ENCODE measurements at places on chromosomes 5 and 9. TPM values are rescaled to one million over a fixed set of nuclear protein-coding genes. Genes with fewer than 3 reads are reported as not detected.

DNA sequence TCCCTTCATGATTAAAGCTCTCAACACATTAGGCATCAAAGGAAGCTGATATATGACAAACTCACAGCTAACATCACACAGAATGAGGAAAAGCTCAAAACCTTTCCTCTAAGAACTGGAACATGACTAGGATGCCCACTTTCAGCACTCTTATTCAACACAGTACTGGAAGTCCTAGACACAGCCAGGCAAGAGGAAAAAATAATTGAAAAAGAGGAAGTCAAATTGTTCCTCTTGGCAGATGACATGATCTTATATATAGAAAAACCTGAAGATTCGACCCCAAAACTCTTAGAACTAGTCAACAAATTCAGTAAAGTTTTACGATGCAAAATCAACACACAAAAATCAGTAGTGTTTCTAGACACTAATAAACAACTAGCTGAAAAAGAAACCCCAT lies 144.3 kb upstream of the NREP start:
- H3K4me3 ChIP-seq: no peak overlapping the region
- no peak overlapping the region for H3K27ac ChIP-seq
- no peaks in the 10 kb centered on the region for H3K4me1 ChIP-seq
- no peaks in the 10 kb centered on the region for H3K27me3 ChIP-seq
- H3K36me3 ChIP-seq: no peaks in the 10 kb centered on the region
- no peak for DNase-seq

IQGAP2 gene
- 43.4 TPM for total RNA-seq

ARL15 gene
- 102 TPM for total RNA-seq

IL4 gene
- not detected for total RNA-seq

- H3K27me3 ChIP-seq: peaks cover 2% of the 10 kb centered on the region
- no peak for DNase-seq
- peaks cover 7% of the 10 kb centered on the region for H3K36me3 ChIP-seq
- no peak overlapping the region for H3K4me3 ChIP-seq
- H3K4me1 ChIP-seq: no peaks in the 10 kb centered on the region
- no peak overlapping the region for H3K27ac ChIP-seq
These were observed 228.3 kb downstream of the CACNA1B start for GRCh38 chr9:138105561-138106505.

KIF24 gene
- 2.2 TPM for total RNA-seq

- peaks cover 6% of the 10 kb centered on the region for H3K36me3 ChIP-seq
- no peak for DNase-seq
- no peak overlapping the region for H3K4me3 ChIP-seq
These were observed 60.4 kb downstream of the WDR41 start for GRCh38 chr5:77431719-77432118.

DNA sequence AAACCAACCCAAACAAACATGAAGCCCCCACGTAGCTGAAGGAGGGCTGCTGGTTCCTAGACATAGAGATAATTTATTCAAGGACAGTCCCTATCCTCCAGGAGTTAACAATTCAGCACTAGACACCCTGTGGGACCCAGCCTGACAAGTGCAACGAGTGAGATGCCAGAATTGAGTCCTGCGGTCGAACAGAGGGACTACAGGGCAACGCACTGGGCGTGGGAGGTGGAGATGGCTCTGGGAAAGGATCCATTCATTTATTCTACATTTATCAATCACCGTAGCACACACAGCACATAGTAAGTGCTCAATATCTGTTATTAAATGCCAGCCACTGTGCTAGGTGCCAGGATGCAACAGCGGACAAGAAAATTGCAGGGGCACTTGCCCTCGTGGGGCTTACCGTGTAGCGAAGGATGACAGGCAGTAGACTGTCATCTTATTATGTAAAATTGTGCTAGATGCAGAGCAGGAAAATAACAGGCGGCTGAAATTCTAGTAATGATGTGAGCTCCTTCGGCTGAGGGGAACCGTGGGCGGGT lies 855 bp upstream of the ARHGAP26 start:
- peak overlapping the region; percentile 99 for H3K4me3 ChIP-seq
- DNase-seq: no peak
- H3K27ac ChIP-seq: peak overlapping the region; percentile 54

- H3K36me3 ChIP-seq: no peaks in the 10 kb centered on the region
- H3K27ac ChIP-seq: no peak overlapping the region
- peaks cover 10% of the 10 kb centered on the region for H3K4me1 ChIP-seq
- H3K27me3 ChIP-seq: no peaks in the 10 kb centered on the region
- DNase-seq: no peak
These were observed 78.3 kb upstream of the SEMA6A start for GRCh38 chr5:116652903-116653302.

- no peak for DNase-seq
- H3K4me3 ChIP-seq: peak overlapping the region; percentile 86
- peaks cover 14% of the 10 kb centered on the region for H3K27me3 ChIP-seq
- H3K4me1 ChIP-seq: peaks cover 32% of the 10 kb centered on the region
- H3K27ac ChIP-seq: peak overlapping the region; percentile 97
These were observed 5.2 kb downstream of the DUSP1 start for GRCh38 chr5:172765766-172766286.

- DNase-seq: no peak
- H3K36me3 ChIP-seq: no peaks in the 10 kb centered on the region
- no peak overlapping the region for H3K4me3 ChIP-seq
- no peaks in the 10 kb centered on the region for H3K27me3 ChIP-seq
- no peak overlapping the region for H3K27ac ChIP-seq
These were observed 27.2 kb upstream of the CCNJL start for GRCh38 chr5:160339406-160340130.

- no peaks in the 10 kb centered on the region for H3K36me3 ChIP-seq
- peak overlapping the region; percentile 56 for H3K4me3 ChIP-seq
- peaks cover 8% of the 10 kb centered on the region for H3K4me1 ChIP-seq
- H3K27ac ChIP-seq: no peak overlapping the region
These were observed 1.3 kb downstream of the LVRN start for GRCh38 chr5:115963566-115963965.

ZNF483 gene
- 24.0 TPM for total RNA-seq

DNA sequence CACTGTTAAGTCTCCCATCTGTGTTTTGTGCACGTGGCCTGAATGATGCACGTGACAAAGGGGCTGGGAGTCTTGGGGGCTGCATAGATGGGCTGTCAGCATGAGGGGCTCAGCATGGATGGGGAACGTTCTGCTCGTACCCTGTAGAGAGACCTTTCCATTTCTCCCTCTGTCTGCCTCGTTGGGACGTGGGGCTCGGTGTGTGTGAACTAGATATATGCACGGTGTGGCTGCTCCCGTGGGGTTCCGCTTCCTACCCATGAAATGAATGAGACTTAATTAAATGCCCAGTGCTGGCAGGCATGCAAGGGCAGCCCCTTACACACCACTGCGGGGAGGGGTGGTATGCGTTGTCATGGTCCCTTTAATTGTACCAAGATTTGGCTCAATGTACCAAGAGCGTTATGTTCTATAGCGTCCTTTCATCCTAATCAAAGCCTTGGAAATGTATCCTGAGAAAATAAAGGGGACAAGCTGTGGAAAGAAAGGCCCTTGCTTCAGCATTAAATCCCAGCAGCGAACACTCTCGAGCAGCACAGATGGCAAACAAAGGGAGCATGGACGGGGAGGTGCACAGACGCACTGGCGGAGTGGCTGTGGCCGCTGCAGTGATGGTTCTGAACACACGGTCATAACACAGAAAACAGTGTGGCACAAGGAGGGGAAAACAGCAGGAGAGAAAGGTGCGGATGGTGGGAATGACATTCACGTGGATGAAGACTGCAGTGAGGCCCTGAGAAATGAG lies 66.8 kb downstream of the RASGEF1C start:
- H3K36me3 ChIP-seq: no peaks in the 10 kb centered on the region
- H3K4me3 ChIP-seq: no peak overlapping the region
- peak; percentile 2 for DNase-seq
- no peak overlapping the region for H3K27ac ChIP-seq

DNA sequence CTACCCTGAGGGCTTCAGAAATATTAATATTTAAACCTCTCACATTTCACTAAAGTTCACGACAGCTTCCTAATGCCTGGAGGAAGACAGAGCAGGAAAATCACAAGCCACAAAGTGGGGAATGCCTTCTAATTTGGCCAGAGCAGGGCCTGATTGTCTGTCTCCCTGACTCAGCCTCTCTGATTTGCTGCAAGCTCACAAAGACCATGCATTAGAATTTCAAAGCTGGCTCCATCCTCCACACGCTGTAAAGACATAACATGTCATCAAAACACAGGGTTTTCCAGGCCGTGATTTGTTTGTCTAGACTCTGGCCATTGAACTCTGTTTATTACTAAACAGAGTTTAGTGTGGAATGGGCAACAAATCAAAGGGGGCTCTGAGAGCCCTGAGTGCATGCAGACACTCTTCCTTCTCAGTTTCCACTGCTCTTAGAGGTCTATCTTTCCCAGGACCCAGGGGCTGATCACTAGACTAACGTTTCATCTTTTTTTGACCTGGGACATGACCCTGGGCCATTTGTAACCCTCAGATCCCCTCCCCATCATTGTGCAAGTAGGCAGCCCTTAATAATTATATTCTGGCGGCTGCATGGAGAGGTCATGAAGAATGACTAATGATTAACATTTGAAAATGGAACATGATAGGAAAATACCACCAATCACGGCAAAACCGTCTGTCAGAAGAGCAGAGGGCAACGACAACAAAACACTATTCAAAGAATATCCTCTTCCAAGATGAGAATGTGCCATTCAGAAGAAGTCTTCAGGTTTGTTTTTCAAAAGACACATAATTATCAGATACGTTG lies 140.2 kb downstream of the ENC1 start:
- peaks cover 3% of the 10 kb centered on the region for H3K27me3 ChIP-seq
- H3K27ac ChIP-seq: no peak overlapping the region
- no peak overlapping the region for H3K4me3 ChIP-seq
- H3K36me3 ChIP-seq: no peaks in the 10 kb centered on the region
- no peak for DNase-seq

Data from endothelial cell (in vitro differentiated cells).